ENCODE measurements at places on chromosomes 16 and 17.

DNA sequence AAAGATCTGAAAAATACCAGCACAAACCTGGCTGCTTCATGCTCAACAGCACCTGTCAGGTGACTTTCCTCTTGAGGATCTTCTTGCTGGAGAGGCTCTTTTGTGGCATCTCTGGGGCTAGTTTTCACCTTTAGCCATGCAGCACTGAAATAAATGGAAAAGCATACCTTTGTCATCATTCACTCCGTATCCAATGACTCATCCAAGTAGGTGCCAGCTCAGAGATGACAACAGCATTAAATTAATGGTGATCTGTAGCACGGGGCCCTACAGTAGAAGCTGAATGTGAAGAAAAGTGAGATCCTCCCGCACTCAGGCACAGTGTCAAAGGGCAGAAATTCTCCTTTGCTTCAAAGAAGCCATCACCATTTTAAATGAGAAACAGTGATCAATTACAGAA, 32.2 kb downstream of the KIAA0753 start:
- no peak for DNase-seq

GRCh38 chr16:12162151-12162985, 185.8 kb downstream of the SNX29 start:
- DNase-seq, result no peak

- DNase-seq, result no peak
These were observed 111.7 kb downstream of the IRF8 start for GRCh38 chr16:86010680-86011141.

GRCh38 chr16:62831235-62831850, 795.1 kb upstream of the CDH8 start:
- DNase-seq, result no peak

DNA sequence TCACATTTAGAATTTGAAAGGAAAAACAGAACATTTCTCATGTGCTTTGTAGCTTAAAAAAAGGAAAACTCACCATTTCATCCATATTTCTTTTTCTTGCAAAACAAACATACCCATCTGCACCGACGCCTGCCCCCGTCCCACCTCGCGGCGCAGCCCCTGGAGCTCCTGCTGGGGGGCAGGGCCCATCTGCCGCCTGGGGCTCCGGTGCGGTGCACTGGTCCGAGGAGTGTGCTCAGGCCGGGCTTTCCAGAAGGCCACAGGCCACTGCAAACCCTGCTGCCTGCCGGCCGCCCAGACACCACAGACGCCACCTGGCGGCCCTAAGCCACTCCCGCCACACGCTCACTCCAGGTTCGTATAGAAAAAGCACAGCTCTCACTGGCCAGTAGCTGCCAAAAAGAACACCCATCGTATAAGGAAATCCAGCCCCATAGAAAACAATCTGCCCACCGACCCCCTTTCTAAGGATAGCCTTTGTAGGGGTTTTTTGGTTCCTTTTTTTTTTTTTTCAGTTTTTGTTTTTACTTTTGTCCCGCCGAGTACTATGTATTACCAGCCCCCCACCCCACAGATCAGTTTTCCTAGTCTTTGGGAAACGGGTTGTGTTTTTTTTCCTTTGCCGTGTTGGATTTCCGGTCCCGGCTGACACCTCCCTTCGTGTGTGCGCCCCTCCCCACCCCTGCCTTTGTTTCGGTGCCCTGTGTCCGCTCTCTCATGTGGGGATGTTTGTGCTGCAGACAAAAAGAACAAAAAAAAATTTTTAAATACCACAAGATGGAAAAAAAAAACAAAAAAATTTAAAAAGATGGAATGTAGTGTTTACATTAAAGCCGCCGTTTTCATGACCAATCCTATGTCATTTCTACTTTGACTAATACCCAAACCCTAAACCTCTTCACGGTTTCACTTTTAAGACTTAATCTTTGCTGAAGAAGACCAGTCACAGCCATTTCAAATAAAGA, 68.8 kb downstream of the AMFR start:
- peak; percentile 61 for DNase-seq

GRCh38 chr16:56807011-56807675, 57.9 kb upstream of the SLC12A3 start:
- DNase-seq, result no peak

DNA sequence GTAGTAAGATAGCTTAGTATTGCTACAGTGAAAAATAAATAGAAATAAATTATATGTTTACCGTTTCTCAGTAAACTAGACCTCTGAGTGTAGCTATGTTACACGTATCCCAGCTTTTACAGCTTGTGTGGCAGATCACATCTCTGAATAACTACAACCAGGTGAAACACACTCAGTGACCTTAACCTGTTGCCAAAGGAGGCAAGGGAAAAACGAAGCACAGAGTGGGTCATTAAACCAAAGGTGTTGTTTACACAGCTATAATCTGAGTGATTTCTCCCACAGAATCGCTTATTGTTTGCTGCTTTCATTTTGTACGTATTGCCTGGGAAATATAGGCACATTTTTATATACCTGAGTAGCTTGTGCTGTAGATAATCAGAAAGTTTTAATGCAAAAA, 688.2 kb upstream of the KIF2B start:
- no peak for DNase-seq

GRCh38 chr16:60203525-60204124, 1469.5 kb upstream of the GOT2 start:
- no peak for DNase-seq

- DNase-seq, result peak; percentile 60
These were observed 34.1 kb upstream of the SLC38A10 start for GRCh38 chr17:81328978-81329926.

GRCh38 chr17:33442320-33442719, 149.2 kb upstream of the ASIC2 start:
- DNase-seq, result no peak

GRCh38 chr17:5011928-5012327, 14.2 kb downstream of the KIF1C start:
- no peak for DNase-seq

- no peak for DNase-seq
These were observed 9.2 kb downstream of the TELO2 start for GRCh38 chr16:1502092-1503004.

GRCh38 chr17:54085934-54086333, 263.2 kb downstream of the KIF2B start:
- DNase-seq, result no peak

- DNase-seq, result peak; percentile 24
These were observed 658 bp downstream of the SYNRG start for GRCh38 chr17:37608351-37609169.

GRCh38 chr16:89710709-89711564, 9.4 kb upstream of the SPATA2L start:
- no peak for DNase-seq

- no peak for DNase-seq
These were observed 32.2 kb upstream of the IL21R start for GRCh38 chr16:27369806-27370205.

- DNase-seq, result no peak
These were observed 212.9 kb downstream of the CNTNAP4 start for GRCh38 chr16:76490036-76490639.

GRCh38 chr16:7449808-7450207, 117.2 kb downstream of the RBFOX1 start:
- DNase-seq, result no peak

DNA sequence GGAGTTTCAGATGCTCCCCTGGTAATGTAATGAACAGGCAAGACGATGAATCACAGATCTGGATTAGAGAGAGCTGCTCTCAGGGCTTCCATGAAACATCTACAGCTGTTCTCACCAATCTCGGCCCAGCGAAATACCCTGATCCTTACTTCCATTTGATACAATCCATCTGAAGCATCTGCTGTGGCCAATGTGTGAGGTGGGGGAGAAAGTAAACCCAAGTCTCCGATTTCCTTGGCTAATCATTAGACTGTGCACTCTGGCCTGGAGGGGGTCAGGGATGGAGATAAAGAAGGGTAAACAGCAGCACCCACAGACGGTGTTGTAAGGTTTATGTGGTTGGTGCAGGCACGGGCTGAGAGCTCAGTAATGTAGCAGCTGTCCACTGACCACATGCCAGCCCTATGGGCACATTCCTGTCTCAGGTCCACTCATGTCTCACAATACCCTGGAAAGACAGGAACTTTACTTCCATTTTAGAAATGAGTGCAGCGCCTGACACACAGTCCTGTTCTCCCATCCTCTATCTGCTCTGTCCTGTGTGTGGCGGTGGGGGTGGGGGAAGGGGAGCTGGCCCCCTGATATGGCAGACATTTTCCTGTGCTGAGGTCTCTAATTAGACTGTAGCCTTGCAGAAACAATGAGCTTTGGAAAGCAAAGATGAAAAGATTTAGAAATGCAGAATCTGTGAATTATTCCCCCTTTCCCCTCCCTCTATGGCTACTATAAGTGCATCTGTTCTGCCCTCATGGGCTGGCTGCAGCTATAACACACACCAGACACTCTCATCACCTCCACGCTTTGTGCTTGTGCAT, 48.3 kb upstream of the ERN1 start:
- DNase-seq, result no peak

GRCh38 chr17:71111460-71111859, 942.1 kb downstream of the KCNJ2 start:
- DNase-seq, result no peak

GRCh38 chr16:87778476-87778829, 12.7 kb upstream of the KLHDC4 start:
- DNase-seq, result no peak

DNA sequence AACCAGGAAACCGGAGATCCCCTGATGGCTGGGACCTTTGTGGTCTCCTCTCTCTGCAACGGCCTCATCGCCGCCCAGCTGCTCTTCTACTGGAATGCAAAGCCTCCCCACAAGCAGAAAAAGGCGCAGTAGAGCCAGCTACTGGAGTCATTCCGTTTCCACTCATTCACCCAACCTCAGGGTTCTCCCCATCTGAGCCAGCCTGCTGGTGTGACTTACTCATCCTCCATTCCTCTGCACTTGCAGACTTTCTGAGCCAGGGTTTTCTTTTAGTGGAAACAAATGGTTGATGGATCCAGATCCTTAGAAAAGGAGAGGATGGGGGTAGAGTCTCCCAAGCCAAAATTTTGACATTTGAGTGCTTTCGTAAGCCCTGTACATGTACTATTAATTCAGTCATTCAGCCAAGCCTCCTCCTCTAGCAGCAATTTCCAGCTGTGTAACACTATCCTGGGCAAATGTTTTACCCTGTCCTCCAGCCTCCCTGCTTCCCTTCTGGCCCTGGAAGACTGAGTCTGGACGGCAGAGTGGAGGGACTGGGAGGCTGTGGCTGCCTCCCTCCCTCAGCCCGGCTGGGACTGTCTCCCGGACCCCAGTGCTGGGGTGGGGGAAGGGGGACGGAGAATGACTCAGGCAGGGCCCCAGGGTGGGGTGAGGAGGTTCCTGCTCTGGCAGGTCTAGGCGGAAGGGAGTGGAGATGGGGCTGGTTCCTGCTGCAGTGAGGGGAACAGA, 2.3 kb downstream of the SOX15 start:
- DNase-seq, result no peak

Data from CD4-positive, alpha-beta T cell treated with Interleukin-1 beta for 1 hour (primary cell).